Stimulated activated CD8-positive, alpha-beta memory T cell treated with anti-CD3 and anti-CD28 coated beads, Interleukin-4, amount 100 ng/mL, for 4 hours (primary cell): ENCODE measurements at places on chromosomes 4 and X.

GRCh38 chr4:123585111-123585510 lies 188.5 kb downstream of the SPRY1 start:
- DNase-seq = no peak

- no peak for DNase-seq
Measured at GRCh38 chr4:23614284-23614892, 275.5 kb downstream of the PPARGC1A start.

GRCh38 chr4:67436742-67437141 lies 108.6 kb downstream of the CENPC start:
- DNase-seq = no peak

GRCh38 chrX:133254666-133255065 lies 36.5 kb upstream of the TFDP3 start:
- no peak for DNase-seq

GRCh38 chr4:40837094-40837870 lies 87.5 kb downstream of the NSUN7 start:
- no peak for DNase-seq
